ENCODE measurements at places on chromosomes 3 and 15. TPM values are rescaled to one million over a fixed set of nuclear protein-coding genes. Genes with fewer than 3 reads are reported as not detected.

KNL1 gene
- 46.2 TPM for total RNA-seq

GRCh38 chr3:170721563-170721962 is 135.7 kb upstream of the SLC7A14 start:
- H3K4me1 ChIP-seq: no peaks in the 10 kb centered on the region
- H3K4me3 ChIP-seq: no peak overlapping the region
- peaks cover 12% of the 10 kb centered on the region for H3K27me3 ChIP-seq

DNA sequence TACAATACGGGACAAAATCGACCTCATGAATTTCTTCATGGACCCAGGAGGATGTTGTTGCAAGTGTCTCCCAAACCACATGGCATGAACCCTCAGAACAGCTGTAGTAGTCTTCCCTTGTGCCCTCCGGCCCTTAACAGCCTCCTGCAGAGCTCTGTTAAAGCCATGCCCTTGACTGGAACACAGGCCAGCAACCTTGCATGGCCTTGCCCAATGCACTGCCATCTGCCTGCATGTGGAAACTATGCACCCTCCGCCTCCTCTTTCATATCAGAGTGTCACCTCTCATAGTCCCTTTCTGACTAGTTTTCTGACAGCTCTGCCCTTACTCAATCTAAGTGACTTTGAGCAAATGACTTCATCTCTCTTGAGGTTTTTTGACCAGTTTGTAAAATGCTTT is 39.4 kb upstream of the TRIM71 start:
- H3K27ac ChIP-seq: no peak overlapping the region
- H3K4me1 ChIP-seq: peaks cover 5% of the 10 kb centered on the region
- peaks cover 8% of the 10 kb centered on the region for H3K36me3 ChIP-seq
- H3K4me3 ChIP-seq: no peak overlapping the region

CCNB2 gene
- 75.9 TPM for total RNA-seq

Data from activated naive CD8-positive, alpha-beta T cell treated with anti-CD3 and anti-CD28 coated beads, Interleukin-2, amount 10 ng/mL, durations not matched to agents 7 days and 5 days (primary cell).